ENCODE measurements at places on chromosomes 12 and 14.

GRCh38 chr14:23665302-23666016 lies 29.3 kb downstream of the DHRS2 start:
- no peak for DNase-seq

GRCh38 chr12:30111719-30112118 lies 328.0 kb upstream of the TMTC1 start:
- no peak for DNase-seq

DNA sequence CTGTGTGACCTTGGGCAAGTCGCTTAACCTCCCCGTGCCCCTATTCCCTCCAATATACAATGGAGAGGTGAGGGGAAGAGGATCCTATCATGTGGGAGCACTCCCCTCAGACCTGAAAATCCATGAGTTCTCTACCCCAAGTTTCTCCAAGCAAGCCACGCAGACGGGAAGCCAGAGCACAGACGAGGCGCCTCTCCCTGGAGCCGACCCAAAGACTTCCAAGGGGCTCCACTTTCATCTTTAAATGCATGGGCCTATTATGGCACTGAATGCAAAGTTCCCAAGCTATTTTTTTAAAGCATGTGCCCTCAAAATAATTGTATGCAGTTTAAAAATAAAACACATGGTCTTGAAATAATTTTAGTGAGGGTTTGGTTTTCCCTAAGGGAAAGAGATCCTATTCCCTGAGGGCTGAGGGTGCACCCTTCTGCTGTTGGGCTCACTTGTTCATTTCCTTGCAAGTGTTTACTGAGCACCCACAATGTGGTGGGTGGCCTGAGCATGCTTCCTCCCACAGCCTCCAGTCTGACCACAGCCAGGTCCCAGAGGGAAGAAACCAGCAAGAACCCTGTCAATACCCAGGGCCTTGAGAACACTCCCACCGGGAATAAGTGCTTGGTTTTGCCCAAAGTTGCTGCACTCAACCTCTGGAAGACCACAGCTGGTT lies 14.6 kb downstream of the CMKLR1 start:
- DNase-seq, result no peak

- DNase-seq, result no peak
These were observed 1.5 kb upstream of the HOXC13 start for GRCh38 chr12:53937099-53937498.

GRCh38 chr12:46692606-46693005 lies 133.2 kb downstream of the SLC38A4 start:
- DNase-seq, result no peak
